ENCODE measurements at places on chromosomes 3 and 15.

DNA sequence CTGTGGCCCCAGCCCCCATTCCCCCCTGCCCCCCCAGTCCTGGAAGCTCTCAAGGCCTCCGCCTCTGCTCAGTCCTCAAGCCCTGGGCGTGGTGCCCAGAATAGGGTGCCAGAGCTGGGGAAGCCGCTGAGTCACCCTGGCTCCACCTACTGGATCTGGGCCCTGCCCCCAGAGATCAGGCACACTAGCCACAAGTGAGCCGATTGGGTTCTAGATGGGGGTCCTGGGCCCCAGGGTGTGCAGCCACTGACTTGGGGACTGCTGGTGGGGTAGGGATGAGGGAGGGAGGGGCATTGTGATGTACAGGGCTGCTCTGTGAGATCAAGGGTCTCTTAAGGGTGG, 5.7 kb downstream of the EIF4G1 start:
- peaks cover 53% of the 10 kb centered on the region for H3K36me3 ChIP-seq
- H3K27me3 ChIP-seq = no peaks in the 10 kb centered on the region
- DNase-seq = peak; percentile 95
- H3K4me1 ChIP-seq = peaks cover 57% of the 10 kb centered on the region
- H3K4me3 ChIP-seq = peak overlapping the region; percentile 29
- peak overlapping the region; percentile 90 for H3K27ac ChIP-seq

DNA sequence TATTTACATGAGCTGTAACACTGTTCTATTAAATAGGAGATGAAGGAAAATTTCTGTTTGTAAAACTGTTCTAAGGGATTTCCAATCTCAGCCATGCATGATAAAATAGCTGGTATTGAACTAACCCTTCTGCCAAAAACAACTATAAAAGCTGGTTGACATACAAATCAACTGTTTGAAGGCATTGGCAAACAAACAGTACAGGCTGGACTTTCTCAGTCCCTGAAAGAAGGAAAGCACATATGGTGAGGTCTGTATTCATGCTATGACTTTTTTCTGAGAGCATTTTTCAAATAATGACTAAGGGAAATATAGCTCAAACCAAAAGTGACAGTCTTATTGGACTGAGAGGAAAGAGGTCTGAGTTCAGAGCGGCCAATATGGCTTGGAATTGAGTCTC, 117.0 kb upstream of the CCDC54 start:
- no peaks in the 10 kb centered on the region for H3K27me3 ChIP-seq
- H3K36me3 ChIP-seq = no peaks in the 10 kb centered on the region
- no peak overlapping the region for H3K27ac ChIP-seq
- no peak overlapping the region for H3K4me3 ChIP-seq

- H3K4me3 ChIP-seq = no peak overlapping the region
- no peaks in the 10 kb centered on the region for H3K27me3 ChIP-seq
- H3K27ac ChIP-seq = no peak overlapping the region
- H3K36me3 ChIP-seq = no peaks in the 10 kb centered on the region
- DNase-seq = no peak
- no peaks in the 10 kb centered on the region for H3K4me1 ChIP-seq
Measured at GRCh38 chr3:151196434-151196833, 6.6 kb downstream of the GPR171 start.

DNA sequence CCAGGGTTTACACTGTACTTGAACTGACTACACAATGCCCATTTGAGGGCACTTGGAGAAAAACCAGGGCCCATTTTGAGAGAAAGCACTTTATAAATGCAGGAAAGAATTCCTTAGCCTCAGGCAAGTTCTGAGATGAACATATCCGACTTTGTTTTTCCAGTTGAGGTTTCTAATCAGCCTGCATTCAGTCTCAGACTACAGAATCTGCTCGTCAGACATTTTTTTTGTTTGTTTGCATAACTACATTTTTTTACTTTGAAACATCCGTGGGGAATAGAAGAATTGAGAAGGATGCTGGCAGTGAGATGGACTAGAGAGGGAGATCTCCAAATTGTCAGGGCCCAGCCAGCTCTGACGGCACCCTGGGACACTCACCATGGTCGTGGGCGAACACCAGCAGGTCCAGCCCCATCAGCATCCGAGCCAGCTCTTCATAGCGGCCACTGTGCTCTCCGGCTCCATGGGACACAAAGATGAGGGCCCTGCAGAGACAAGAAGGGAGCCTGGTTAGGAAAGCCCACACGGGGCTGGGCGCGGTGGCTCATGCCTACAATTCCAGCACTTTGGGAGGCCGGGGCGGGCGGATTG, 40.8 kb downstream of the MGLL start:
- peaks cover 4% of the 10 kb centered on the region for H3K36me3 ChIP-seq
- H3K4me3 ChIP-seq = no peak overlapping the region
- H3K27me3 ChIP-seq = no peaks in the 10 kb centered on the region
- peaks cover 24% of the 10 kb centered on the region for H3K4me1 ChIP-seq
- DNase-seq = no peak

DNA sequence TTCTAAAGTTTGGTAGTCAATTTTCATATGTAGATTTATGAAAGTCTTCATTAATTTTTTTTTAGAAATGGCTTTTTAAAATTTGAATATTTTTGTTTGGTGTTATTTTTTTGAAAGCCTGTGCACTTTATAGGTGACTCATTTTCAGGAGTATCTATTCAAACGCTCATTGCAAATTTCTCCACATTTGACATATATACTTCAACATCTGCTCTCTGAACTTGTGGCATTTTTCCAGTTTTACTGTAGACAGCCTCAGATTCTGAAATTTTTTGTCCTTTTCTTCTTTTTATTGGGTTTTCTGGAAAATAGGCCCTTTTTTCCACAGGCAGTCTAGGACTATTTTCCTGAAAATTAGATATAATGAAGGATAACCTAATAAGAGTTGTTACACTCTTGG, 396.6 kb downstream of the RBMS3 start:
- H3K27ac ChIP-seq = no peak overlapping the region
- no peaks in the 10 kb centered on the region for H3K4me1 ChIP-seq
- no peaks in the 10 kb centered on the region for H3K36me3 ChIP-seq
- no peak for DNase-seq
- H3K27me3 ChIP-seq = no peaks in the 10 kb centered on the region
- no peak overlapping the region for H3K4me3 ChIP-seq

DNA sequence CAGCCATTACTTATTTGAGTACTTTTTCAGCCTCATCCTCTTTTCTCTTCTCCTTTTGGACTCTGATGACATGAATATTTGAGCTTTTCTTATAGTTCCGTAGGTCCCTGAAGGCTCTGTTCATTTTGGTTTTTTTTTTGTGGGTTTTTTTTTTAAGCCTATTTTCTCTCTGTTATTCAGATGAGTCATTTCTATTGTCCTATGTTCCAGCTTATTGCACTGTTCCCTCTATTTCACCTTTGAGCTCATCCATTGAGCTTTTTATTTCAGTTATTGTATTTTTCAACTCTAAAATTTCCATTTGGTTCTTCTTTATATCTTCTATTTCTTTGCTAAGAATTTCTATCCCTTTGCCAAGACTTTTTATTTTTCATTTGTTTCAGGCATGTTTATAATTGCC, 7.2 kb upstream of the MGLL start:
- no peak overlapping the region for H3K4me3 ChIP-seq
- no peaks in the 10 kb centered on the region for H3K27me3 ChIP-seq
- no peak overlapping the region for H3K27ac ChIP-seq

GRCh38 chr3:43852066-43852465, 161.3 kb downstream of the ABHD5 start:
- H3K36me3 ChIP-seq = no peaks in the 10 kb centered on the region
- no peak for DNase-seq
- H3K27ac ChIP-seq = no peak overlapping the region
- H3K4me3 ChIP-seq = no peak overlapping the region
- H3K4me1 ChIP-seq = no peaks in the 10 kb centered on the region

DNA sequence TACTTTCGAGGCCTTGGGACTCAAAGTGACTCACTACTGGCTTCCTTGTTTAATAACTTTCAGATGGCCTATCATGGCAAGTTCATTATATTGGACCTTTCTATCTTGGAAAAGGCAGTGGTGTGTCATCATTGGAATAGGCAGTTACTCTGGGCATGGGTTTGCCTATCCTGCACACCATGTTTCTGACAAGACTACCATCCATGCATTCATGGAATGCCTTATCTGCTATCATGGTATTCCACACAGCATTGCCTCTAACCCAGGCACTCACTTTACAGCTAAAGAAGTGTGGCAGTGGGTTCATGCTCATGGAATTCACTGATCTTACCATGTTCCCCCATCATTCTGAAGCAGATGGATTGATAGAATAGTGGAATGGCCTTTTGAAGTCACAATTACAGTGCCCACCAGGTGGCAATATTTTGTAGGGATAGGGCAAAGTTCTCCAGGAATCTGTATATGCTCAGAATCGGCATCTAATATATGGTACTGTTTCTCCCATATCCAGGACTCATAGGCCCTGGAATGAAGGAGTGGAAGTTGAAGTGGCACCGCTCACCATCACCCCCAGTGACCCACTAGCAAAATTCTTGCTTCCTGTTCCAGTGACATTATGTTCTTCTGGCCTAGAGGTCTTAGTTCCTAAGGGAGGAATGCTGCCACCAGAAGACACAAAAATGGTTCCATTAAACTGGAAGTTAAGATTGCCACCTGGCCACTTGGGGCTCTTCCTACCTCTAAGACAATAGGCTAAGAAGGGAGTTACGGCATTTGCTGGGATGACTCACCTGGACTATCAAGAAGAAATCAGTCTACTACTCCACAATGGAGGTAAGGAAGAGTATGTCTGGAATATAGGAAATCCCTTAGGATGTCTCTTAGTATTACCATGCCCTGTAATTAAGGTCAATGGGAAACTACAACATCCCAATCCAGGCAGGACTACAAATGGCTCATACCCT, 1161.4 kb downstream of the SI start:
- peak; percentile 29 for DNase-seq
- no peak overlapping the region for H3K4me3 ChIP-seq
- H3K36me3 ChIP-seq = no peaks in the 10 kb centered on the region
- no peak overlapping the region for H3K27ac ChIP-seq
- no peaks in the 10 kb centered on the region for H3K4me1 ChIP-seq

DNA sequence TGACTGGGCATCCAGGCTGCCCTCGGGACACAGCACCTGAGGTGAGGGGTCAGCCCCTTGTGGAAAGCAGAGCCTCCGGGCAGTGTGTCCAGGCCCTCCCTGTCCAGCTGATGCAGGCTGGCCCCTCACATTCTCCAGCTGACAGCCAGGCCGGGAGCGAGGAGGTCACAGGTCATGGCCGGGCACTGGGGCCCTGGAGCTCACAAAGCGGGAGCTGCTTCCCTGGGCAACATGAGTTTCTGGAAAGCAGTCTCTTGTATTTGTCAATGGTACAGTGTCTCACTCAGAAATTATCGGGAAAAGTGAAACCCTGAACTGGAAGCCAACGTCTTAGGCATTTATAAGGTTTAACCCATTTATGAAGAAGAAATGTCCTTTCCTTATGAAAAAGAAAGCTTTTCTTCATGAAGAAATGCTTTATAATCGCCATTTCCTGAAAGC, 118.5 kb downstream of the OPA1 start:
- H3K4me3 ChIP-seq = no peak overlapping the region
- no peaks in the 10 kb centered on the region for H3K27me3 ChIP-seq
- DNase-seq = no peak
- H3K27ac ChIP-seq = no peak overlapping the region

DNA sequence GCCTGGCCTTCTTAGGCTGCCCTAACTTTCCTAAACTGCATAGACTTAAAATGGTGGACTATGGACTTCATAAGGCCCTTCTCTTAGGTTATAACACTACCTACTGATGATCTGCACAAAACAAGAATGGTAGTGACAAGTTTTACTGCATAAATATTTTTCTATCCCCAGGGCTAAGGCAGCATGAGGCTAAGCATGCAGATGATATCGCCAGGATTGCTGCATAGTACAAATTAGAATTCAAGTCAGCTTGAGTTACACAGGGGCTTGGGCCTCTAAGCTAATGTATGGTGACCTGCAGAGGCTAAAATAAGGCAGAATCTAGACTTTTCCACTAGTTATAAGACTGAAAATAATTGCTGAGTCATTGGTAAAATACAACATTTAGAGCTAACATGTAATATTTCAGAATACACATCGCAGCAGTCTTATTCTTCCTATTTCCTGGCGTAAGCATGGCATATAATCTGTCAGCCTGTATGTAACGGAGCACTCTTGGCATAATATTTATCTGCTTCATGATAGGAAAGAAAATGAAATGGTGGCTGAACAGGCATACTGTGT, 15.3 kb upstream of the RBMS3 start:
- H3K4me1 ChIP-seq = no peaks in the 10 kb centered on the region
- peaks cover 5% of the 10 kb centered on the region for H3K36me3 ChIP-seq
- H3K27ac ChIP-seq = no peak overlapping the region
- H3K4me3 ChIP-seq = no peak overlapping the region

DNA sequence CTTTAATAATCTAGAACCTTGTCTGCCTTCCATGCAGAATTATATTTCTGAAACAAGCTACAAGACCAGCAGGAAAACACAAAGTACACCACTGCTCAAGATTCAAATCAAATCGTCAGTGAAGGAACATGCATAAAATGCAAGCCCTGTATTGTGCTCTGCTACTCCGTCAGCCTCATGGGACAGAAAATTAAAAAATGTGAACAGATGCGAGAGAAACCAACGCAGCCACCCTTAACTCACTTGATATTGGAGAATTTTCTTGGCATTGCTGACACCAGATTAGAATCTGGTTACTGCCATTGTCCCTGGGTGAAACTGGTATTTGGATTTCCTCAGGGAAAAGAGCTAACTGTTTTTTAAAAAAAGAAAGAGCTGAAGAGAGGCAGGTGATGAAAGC, 23.6 kb downstream of the ANXA2 start:
- H3K27ac ChIP-seq = peak overlapping the region; percentile 52
- peaks cover 71% of the 10 kb centered on the region for H3K4me1 ChIP-seq
- peaks cover 54% of the 10 kb centered on the region for H3K36me3 ChIP-seq
- no peak for DNase-seq
- H3K4me3 ChIP-seq = no peak overlapping the region

DNA sequence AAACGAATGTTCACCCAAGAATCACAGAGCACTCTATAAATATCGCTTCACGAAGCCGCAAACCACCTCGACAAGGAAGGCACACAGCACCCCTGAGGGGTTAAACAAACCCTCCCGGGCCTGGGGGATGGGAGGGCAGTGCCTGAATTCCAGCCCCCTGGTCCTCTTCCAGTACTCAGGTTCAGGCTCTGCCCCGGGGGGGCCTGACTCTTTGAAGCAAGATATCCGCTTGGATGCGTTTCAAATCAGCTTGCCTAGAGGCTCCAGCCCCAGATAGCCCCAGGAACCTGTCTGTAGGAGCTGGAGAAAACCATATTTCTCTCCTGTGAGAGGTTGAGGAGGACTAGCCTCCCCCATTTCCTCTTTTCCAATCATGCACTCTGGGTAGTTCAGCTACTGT, 194.7 kb downstream of the WNT5A start:
- DNase-seq = no peak
- H3K4me1 ChIP-seq = no peaks in the 10 kb centered on the region
- H3K36me3 ChIP-seq = no peaks in the 10 kb centered on the region
- no peak overlapping the region for H3K27ac ChIP-seq

DNA sequence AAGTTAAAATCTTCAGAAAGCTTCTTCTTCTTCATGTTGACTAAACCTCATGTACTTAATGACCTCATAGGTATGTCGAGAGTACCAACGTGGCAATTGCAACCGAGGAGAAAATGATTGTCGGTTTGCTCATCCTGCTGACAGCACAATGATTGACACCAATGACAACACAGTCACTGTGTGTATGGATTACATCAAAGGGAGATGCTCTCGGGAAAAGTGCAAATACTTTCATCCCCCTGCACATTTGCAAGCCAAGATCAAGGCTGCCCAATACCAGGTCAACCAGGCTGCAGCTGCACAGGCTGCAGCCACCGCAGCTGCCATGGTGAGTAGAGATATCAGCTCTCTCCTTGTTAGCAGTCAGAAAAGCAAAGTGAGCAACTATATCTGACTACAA, 176.5 kb downstream of the MBNL1 start:
- no peak for DNase-seq
- H3K36me3 ChIP-seq = peaks cover 14% of the 10 kb centered on the region
- H3K27me3 ChIP-seq = no peaks in the 10 kb centered on the region
- H3K4me1 ChIP-seq = peaks cover 3% of the 10 kb centered on the region
